A549 treated with DMSO at 1 μM for 4 hours (cell line): ENCODE measurements at places on chromosomes 2 and 18. TPM values are rescaled to one million over a fixed set of nuclear protein-coding genes. Genes with fewer than 3 reads are reported as not detected.

C1D gene
- total RNA-seq: 34.3 to 53.4 TPM (median 42.7 TPM) in 5 replicates

TSHZ1 gene
- 5.3 to 7.1 TPM (median 6.4 TPM) in 5 replicates for total RNA-seq

LOXHD1 gene
- not detected in 5 replicates for total RNA-seq

DHX57 gene
- 20.1 to 22.4 TPM (median 21.4 TPM) in 5 replicates for total RNA-seq
